ENCODE measurements at places on chromosomes 6 and 20.

DNA sequence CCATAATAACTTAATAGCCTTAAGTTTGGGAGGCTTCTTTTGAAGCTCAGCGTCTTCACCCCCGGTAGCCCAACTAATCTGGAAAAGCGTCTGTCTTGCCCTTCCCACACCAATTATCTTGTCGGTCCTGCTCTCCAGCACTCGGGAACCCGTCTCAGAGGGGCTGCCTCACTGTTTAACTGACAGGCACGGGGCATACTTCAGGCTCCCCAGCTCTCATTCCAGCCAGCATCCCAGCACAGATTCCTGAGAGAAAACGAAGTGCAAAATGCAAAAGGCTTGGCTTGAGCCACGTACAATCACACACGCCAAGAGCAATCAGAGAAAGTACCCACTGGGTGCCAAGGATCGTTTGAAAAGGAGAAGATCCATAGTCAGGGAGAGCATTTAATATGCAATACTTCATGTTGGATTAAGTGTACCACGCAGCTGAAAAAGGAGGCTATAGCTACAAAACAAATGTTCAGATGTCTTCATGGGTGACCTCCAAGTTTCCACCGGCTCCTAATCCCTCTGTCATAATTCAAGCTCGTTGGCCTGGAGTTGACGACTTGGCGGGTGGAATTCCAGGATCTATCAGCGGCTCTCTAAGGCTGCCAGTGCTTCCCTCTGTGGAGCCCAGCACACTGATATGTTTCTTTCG lies 53.7 kb upstream of the STX16 start:
- DNase-seq: no peak

- no peak for DNase-seq
These were observed 1.4 kb upstream of the SNTA1 start for GRCh38 chr20:33444797-33445560.

DNA sequence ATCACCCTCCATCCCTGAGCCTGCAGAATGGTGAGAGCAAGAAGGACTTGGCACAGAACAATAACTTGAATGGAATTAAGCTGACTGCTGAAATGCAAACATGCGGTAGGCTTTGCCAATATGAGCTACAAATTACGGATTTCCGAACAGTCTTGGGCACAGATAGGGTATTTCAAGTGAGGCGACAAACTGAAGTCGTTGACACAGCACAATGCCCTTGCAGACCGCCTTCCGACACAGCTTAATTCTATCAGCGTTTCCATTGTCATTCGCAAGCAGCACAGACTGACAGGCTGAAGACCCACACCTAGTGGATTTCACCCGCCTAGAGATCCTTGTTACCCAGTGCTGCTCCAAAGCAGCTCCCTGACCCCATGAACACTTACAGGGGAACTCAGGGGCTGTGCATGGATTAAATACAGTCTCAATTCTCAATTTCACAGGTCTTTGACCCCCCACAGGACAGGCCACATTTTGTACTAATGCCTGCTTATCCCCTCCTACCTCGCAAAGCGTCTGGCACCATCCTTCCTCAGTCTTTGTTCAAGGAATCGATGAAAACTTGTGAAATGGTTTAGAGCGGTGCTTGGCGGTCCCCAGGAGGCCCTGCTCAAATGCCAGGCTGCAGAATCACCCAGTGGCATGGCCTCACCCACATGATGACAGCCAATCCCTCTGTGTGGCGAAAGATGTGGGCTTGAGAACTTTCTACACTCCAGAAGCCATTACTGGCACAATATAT lies 34.6 kb downstream of the RAMACL start:
- no peak for DNase-seq

- no peak for DNase-seq
These were observed 8.2 kb upstream of the PYGB start for GRCh38 chr20:25239387-25240370.

- DNase-seq: no peak
These were observed 55.7 kb upstream of the NOP56 start for GRCh38 chr20:2596673-2597279.

DNA sequence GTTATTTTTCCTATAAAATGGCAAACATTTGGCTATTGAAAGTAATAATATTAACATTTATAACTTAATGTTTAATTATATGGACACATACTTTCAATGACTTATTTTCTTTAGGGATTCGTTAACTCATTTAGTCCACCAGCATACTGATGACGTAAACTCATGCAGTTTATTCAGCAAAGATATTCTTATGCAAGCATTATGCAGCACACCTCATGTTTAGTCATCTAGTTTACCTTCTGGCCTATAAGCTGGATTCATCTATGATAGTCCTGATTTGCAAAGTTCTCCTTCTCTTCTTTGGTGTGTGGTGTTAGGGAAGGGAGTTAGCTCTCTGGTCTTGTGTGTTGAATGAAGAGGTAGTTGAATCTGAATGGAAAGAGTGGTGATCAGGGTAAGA lies 60.0 kb downstream of the OR2J2 start:
- no peak for DNase-seq

- DNase-seq: no peak
These were observed 286.2 kb downstream of the THBS2 start for GRCh38 chr6:168967281-168967925.

DNA sequence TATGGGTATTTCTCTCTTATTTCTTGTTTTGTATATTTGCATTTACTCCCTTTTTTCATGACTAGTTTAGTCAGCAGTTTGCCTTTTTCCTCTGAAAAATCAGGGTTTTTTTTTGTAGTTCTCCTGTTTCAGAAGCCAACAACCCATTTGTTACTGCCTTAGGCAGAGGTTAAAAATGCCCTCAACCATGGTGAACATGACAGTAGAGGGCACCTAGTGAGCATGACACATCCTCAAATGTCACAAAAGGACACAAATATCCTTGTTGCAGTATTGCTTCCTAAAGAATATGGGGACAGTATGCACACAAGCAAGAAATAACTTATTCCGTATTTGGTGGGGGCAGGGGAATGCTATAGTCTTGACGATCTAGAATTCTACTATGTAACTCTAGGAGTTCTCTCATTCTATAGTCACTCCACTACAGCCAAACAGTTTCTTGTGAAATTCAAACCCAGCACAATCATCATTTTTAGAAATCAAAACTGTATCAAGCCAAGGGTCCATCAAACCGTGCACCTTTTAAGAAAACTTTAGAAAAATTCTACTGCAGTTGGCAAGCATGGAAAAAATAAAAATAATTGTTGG lies 47.0 kb downstream of the GOPC start:
- no peak for DNase-seq

DNA sequence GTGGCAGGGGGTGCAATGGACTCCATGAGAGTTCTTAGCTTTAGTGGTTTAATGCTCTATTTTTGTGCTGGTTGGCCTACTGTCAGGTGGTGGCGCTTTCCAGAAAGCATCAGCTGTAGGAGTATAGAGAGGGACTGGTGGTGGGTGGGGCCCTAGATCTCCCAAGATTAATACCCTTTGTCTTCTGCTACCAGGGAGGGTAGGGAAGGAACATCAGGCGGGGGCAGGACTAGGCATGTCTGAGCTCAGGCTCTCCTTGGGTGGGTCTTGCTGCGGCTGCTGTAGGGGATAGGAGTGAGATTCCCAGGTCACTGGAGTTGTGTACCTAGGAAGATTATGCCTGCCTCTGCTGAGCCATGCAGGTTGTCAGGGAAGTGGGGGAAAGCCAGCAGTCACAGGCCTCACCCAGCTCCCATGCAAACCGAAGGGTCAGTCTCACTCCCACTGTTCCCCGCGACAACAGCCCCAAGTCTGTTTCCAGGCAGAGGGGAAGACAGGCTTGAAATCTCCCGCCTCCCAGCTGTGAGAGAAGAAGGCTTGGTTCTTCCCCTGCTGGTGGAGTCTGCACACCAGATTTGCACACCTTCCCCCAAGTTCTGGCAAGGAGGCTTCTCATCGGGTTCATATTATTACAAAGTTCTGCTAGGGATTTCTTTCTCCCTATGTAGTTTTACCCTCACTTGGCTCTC lies 46.7 kb upstream of the PKIB start:
- DNase-seq: no peak

DNA sequence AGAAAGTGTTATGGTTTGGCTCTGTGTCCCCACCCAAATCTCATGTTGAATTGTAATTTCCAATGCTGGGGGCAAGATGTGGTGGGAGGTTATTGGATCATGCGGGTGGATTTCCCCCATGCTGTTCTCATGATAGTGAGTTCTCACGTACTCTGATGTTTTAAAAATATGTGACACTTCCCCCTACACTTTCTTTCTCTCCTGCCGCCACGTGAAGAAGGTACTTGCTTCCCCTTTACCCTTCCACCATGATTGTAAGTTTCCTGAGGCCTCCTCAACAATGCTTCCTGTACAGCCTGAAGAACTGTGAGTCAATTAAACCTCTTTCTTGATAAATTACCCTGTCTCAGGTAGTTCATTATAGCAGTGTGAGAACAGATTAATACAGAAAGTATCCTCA lies 150.8 kb downstream of the TMEM200A start:
- DNase-seq: no peak

GRCh38 chr20:50548396-50548795 lies 38.2 kb downstream of the PTPN1 start:
- DNase-seq: no peak

GRCh38 chr6:38306931-38307330 lies 332.8 kb downstream of the BTBD9 start:
- DNase-seq: no peak

DNA sequence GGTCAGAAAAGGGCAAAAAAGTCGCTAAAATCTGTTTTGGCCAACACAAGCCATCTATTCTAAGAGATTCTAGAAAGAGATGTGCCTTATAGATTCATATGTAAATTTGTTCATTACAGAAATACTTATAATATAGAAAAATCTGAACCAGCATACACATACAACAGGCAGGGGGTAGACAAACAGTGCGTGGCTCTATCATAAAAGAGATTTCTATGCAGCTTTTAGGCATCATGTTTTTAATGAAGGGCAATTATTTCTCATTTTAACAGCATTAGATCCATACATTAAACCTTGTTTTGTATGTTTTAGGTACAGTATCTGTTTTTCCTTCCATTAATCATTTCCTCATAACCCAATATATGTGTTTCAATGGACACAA lies 664 bp downstream of the BTN3A3 start:
- no peak for DNase-seq

DNA sequence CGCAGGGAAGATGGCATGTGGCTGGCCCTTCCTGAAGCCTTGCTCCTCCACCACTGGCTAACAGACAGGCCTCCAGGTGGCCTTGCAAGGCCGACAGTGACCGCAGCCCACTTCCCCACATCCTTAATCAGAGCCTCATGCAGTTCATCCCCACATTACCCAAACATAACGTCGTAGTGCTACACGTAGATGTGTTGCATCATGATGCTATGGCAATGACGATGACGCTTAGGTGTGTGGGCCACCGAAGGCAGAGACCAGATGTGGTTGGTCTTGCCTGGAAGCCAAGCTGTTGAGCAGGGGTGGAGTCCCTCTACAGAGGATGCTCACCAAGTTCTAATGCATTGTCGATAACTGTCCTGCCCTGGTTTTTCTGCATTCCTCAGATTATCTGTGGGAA lies 5.6 kb downstream of the CD93 start:
- no peak for DNase-seq

DNA sequence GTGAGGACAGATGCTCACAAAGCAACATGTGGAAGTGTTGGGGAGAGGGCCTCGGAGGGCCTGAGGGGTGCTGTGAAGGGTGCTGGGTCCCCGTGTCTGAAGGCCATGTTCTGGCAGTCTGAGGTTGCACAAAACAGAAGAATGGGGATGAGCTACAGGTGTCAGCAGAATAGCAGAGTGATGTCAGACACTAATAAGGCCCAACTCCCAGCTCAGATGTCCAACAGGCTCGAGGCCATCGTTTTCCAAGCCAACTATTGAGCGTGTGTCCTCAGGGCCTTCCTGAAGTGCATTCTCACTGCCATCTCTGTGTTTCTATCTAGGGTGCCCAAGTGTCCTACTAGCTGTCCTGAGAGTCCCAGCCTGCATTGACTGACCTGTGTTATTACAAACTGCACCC lies 7.9 kb downstream of the BFSP1 start:
- no peak for DNase-seq

GRCh38 chr20:63625771-63626423 lies 1.0 kb downstream of the GMEB2 start:
- no peak for DNase-seq

GRCh38 chr6:151092591-151092990 lies 147.2 kb upstream of the AKAP12 start:
- no peak for DNase-seq

GRCh38 chr6:358432-358831 lies 33.1 kb upstream of the IRF4 start:
- DNase-seq: no peak

GRCh38 chr20:56391596-56392131 lies 351 bp downstream of the AURKA start:
- no peak for DNase-seq

- no peak for DNase-seq
These were observed 306.1 kb upstream of the FLRT3 start for GRCh38 chr20:14643556-14643955.
